ENCODE measurements at places on chromosomes 7 and 10.
A peak's percentile ranks its signal among the peaks of the same experiment; 100 is the strongest.

- DNase-seq: no peak
These were observed 40.4 kb downstream of the PHTF2 start for GRCh38 chr7:77838929-77839491.

- no peak for DNase-seq
These were observed 2.4 kb downstream of the GPR158 start for GRCh38 chr10:25177093-25177753.

DNA sequence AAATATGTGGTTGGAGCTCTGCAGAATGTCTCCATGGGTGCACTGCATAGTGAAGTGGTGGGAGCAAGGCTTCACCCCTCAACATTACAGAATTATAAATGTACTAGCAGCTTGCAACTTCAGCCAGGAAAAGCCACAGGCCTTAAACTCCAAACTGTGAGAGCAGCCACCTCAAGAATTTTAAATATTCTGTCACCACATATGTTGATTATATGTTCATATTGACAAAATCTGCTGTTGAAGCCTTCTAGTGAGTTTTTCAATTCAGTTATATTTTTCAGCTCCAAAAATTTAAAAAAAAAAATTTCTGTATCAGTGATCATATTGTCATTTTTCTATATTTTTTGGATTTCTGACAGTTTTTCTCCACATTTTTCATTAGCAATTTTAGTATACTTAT, 30.9 kb upstream of the AKR1C2 start:
- no peak for DNase-seq

DNA sequence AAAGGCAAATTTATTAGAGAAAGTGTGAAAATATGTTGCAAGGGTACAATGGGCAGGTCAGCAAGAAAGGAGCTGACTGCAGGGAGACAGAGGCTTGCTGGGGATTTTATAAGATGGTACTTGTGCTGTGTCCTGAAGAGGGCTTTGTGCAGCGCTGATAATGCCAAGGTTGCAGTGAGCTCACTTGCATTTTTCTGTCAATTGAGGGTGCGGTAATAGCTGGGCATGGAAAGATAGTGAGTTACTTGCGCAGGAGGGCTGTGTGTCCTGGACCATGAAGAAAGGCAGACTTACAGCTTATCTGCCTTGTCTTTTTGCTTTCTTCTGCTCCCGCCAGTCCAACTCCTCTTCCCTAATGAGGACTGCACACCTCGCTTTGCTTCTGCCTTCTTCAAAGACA, 12.5 kb downstream of the CDC123 start:
- DNase-seq: no peak

GRCh38 chr7:85356916-85357315, 170.1 kb upstream of the SEMA3D start:
- DNase-seq: no peak

- no peak for DNase-seq
These were observed 403 bp upstream of the ENO4 start for GRCh38 chr10:116848944-116849247.

DNA sequence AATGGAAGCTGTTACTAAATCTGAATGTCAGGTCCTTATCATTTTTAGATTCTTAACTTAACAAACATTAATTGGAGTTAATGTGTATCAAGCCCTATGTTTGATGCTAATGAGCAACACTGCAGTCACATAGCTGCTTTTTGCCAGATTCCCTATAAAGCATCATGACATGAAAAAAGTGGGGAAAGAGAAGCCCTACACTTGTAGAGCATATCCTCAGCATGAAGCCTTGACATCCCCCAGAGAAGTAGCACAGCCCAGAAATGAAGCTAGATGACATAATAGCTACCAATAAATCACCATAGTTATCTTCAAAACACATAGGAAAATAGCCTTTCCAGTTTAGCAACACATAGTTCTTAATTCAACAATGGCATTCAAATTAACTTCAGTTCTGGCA, 49.2 kb upstream of the CDK1 start:
- no peak for DNase-seq

- DNase-seq: peak; percentile 74
These were observed 167.6 kb downstream of the AMPH start for GRCh38 chr7:38463277-38464225.

- no peak for DNase-seq
These were observed 1.1 kb upstream of the FEZF1 start for GRCh38 chr7:122305475-122306319.
